Skin of body (tissue), 3 donors: ENCODE measurements at places on chromosomes 4 and X.
A peak's percentile ranks its signal among the peaks of the same experiment; 100 is the strongest.

- DNase-seq, result no peak
These were observed 5.6 kb upstream of the TXK start for GRCh38 chr4:48139691-48140090.

- no peak for DNase-seq
These were observed 140.8 kb upstream of the ETNPPL start for GRCh38 chr4:108903464-108904221.

- DNase-seq, result peak; percentile 71
These were observed 28.1 kb downstream of the FGF2 start for GRCh38 chr4:122854447-122855352.

DNA sequence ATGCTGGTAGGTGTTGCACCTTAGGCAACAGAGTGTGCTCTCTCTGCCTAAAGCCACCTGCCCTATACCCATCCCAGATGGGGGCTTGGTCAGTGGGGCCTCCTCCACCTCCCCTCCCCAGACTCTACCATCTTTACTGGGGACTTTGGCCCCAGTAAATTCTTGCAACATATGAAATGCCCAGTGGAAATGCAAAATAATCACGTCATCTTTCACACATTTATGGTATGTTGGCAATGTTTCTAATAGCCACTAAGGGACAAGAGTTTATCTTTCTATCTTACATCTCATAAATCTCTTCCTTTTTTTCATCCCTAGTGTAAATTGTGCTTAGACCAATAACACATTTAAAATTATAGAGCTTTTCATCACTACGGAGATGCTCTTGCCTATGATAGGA lies 103.0 kb upstream of the MAML3 start:
- no peak for DNase-seq

DNA sequence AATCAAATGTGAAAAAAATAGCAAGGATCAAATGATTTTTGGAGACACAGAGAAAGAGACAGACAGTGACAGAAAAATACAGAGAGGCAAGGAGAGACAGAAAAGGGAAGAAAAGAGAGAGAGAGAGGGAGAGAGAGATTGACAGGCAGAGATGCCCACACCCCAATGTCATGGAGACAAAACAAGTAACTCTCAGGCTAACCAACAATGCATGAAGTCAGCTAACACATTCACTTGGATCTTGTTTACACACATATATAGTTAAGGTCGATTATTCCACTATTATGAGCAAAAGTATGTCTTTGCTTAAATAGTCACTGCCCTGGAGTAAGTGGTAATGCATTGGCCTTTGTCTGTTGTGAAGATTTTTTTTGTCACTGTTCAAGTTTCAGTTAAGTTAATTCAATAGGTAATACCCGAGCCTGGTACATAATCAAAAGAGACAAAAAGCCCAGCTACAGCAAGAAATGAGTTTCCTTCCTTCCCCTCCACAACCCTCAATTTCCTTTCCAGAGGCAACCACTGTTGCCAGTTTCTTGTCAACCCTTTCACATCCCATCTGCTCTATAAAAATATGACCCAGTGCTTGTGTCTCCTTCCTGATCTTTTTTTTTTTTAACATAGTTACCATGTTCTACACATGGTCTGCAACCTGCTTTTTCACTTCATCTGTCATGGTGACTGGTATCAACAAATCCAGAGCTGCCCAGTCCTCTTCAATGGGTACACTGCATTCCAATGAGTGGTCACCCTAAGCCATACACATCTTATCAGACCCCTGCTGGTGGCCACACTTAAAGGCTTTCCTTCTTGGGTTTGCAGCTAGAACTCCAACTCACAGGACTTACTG lies 52.1 kb downstream of the PROM1 start:
- DNase-seq, result peak; percentile 4

DNA sequence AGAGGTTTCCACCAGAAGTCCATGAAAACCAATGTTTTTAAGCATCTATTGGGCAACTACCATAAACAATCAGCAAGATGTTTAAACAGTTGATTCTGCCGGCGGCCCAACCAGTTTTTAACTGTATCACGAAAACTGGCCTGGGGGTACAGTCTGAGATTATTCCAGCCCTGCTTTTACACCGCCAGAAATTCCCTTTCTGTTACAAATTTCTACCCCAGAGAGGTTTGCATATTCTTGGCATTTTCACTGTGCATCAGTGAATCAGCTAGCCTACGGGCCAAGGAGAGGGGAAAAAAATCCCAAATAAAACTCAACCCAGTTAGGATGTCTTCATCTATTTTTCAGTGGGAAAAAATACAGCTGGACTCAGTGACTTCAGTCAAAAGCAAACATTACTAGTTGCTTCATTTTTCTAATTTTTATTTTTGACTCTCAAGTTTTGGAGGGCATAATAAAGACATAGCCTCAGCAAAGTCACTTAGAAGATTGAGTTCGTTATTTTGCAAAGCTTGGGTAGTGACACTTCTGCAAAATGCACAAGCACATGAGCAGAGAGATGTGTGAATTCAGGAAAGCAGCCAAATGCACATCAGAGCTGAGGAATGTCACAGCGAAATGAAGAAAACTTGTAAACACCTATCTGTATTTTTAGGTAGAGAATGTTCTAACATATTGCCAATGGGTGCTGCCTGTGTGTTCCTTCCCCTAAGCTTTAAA lies 167.8 kb upstream of the GK2 start:
- no peak for DNase-seq

DNA sequence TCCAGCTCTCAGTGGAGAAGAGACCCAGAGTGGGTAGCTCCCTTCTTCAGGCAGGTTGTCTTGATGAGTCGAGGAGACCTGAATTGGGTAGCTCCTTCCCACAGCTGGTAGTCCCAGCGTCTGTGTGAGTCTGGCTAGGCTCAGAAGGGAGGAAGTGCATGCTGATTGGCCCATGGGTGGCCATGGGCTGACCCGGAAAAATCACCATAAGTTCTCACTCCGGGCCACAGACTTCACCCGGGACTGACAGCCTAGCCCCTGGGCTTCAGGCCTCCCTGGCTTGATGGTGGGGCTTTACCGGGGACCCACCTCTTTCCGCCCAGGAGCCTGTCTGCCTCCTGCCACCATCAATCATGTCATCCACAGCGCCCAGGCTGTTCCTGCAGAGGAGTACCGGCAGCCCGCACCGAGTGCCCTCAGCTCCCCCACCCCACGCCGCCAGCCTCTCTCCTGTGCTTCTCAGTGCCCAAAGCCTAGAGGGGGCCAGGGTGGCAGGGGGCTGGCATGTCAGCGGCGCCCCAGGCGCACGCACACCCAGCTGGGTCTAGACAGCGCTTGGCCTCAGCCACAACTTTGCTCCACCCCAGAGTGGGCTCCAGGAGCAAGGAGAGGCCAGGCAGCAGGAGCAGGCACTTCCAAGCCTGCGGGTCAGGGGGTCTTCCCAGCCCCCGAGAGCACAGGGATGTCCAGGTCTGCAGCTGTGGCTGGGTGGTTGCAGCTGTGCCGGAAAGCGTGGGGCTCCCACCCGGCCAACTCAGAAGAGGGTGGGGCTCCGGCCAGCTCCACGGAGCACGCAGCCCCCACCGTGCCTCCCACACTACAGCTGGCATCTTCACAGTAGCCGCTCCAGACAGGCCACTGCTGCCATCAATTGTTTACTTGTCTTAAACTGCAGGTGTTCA lies 16.1 kb upstream of the SAT1 start:
- DNase-seq, result no peak

DNA sequence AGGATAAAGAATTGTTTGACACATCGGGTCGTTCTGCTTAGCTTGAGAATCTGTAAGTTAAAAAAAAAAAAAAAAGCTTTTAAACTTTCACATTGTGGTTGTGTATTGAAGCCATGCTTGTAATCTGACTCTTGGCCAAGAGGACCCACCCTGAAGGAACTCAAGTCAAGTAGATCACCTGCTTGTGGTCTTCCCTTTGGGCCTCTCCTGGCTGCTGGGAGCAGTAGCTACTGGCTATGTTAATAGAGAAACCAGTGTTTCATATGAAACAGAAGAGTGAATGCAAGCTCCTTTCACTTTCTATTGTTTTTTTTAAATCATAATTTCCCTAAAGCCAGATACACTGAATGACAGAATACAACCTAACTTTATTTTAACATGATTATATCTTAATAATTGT lies 402.4 kb upstream of the NDST4 start:
- DNase-seq, result no peak

GRCh38 chr4:128768373-128768996 lies 41.0 kb upstream of the JADE1 start:
- DNase-seq, result no peak

DNA sequence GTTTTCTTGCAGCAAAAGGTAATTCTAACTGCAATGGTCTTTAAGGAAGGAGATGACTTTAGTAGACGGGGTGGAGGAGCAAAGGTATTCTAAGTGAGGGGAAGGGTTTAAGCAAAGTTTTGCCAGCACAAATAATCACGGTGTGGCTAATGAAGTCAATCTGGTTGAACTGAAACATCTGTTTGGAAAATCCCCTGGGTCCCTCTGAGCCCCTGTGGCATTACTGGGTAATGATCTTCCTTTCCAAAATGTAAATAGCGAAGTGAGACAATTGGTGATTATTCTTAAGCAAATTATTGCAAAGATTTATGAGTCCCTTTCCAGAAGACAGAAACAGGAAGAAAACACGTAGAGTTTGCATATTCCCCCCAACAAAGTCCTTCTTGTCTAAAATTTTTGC lies 47.2 kb downstream of the FGFBP1 start:
- no peak for DNase-seq

GRCh38 chr4:113147498-113148111 lies 98.2 kb downstream of the ANK2 start:
- no peak for DNase-seq

DNA sequence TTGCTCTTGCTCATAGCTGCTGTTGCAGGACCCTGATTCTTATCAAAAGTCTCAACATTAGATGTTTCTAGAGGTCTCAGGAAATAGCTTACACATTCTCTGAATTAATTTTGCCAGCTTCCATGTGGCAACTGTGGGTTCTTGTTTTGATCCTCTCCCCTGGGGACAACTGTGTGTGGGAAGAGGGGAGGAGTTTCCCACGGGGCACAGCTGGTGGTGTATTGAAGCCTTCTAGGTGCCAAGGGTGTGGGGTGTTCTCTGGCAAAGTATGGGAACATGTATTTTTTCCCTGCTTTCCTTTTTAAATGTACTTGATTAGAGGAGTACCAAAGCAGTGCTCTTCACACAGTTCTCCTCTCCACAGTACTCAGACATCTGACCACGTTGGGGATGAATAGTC lies 212.7 kb downstream of the RPA4 start:
- DNase-seq, result no peak

DNA sequence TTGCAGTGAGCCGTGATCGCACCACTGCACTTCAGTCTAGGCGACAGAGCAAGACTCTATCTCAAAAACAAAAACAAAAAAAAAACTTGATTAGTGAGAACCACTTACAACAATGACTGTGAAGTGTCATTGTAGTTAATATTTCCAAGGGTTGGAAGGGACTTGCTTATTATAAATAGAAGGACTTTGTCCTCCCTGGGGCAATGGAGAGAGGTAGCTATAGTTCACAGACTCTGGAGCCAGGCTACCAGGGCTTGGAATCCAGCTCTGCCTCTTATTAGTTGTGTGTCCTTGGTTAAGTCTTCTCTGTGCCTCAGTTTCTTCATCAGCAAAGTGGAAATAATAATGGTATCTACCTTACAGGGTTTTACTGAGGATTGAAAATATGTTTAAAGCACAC lies 51.6 kb downstream of the TMEM150C start:
- DNase-seq, result no peak

- DNase-seq, result no peak
These were observed 1022.4 kb upstream of the DIAPH2 start for GRCh38 chrX:95662200-95662599.

- DNase-seq, result no peak
These were observed 15.5 kb upstream of the ADD1 start for GRCh38 chr4:2827874-2828751.

DNA sequence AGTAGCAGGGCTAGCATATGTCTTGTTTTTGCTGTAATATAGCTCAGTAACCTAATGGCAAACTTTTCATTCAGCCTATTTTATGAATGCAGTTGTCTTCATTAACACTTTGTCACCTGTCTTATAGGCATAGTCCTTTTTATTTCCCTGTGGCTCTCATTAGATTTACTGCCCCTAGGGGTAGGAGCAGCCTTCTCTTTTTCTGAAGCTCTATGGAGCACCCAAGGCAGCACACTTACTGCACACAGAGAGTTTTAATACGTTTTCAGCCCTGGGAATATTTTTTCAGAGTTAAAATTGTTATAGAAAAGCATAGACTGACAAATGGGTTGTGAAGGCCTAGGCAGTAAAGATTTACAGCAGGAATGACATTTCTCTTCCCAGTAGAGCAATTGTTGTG lies 406.8 kb downstream of the TMA16 start:
- DNase-seq, result no peak

- no peak for DNase-seq
These were observed 1.4 kb upstream of the SLC34A2 start for GRCh38 chr4:25654031-25654970.

DNA sequence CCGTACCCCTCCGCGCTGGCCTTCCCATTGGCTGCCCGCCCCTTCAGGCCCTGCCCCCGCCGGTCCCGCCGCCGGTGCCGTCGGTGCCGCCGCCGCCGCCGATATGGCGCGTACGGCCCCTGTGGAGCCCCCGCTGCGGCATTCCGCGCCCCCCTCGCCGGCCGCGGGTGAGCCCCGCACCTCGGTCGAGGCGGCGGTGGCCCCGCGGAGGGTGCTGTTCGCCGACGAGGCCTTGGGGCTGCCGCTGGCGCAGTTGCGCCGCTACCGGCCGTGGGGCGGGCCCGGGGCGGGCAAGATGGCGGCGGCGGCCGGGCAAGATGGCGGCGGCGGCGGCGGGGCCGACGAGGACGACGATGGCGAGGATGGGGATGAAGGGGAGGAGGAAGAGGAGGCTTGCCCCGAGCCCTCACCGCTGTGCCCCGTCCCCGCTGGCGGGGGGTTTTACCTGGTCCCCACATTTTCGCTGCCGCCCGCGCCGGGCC lies at the start of gene PPP1R3F:
PPP1R3F (plus strand) TSS at position 27 of the 482 bp plus-strand sequence; CDS start at position 104, 77 bp downstream.
- DNase-seq, result no peak

GRCh38 chrX:119455264-119455663 lies 13.0 kb upstream of the SLC25A5 start:
- DNase-seq, result no peak
